Tibial nerve (tissue), 4 donors: ENCODE measurements at places on chromosomes 12 and 14.
A peak's percentile ranks its signal among the peaks of the same experiment; 100 is the strongest.

DNA sequence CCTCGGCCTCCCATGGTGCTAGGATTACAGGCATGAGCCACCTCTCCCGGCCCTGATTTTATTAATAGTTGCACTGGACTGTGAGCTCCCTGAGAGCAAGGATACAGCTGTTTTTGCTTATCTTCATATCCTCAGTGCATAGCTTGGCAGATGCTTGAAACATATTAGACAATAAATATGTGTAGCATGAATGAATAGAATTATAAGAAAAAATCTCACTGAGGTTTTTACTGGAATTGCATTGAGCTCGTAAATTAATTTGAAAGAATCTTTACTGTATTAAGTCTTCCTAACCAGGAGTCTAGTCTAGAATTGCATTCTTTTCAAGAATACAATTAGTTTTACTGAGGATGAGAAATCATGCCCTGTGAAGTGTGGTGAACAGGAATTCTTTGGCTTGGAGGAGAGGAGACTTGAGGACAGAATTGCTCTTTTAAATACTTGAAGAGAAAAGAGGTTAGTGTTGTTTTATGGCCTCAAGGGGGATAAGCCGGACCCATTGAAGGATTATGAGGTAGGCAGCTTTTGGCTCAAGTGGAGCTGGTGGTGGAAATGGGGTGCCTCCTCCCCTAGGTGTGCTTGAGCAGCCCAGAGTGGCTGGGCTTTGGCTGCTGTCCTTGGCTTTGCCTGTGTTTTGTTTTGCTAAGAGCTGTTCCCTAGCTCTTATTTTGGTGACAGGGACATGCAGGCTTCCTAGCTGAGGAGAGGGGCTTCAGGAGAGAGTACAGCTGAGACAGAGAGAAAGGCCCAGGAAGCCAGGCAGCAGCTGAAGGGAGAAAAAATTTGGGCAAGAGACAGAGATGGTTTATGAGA lies 34.0 kb downstream of the PLEKHD1 start:
- no peak for DNase-seq

DNA sequence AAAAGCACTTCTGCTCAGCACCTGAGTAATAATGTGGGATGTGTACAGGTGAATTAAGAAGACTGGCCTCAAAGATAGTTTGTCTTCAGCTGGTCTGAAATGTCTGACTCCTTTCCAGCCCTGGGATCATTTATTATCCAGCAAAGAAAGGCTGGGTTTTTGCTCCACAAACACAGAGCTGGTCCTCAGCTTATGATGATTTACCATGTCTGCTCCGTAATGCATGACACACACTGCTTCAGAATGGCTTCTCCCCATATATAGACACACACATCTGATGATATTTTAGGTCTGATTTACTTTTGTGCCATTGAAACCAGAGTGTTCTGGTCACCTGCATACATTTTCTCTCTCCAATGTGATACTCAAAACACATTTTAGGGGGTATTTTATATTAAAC lies 225.0 kb downstream of the SLC25A21 start:
- no peak for DNase-seq

- no peak for DNase-seq
Observed at GRCh38 chr14:50312734-50313054, 570 bp downstream of the DMAC2L start.

- DNase-seq, result peak; percentile 24
Observed at GRCh38 chr14:76352639-76353281, 23.2 kb upstream of the ESRRB start.

- DNase-seq, result no peak
Observed at GRCh38 chr12:117707861-117708260, 260.9 kb downstream of the KSR2 start.

GRCh38 chr12:75526655-75527511 lies 15.5 kb upstream of the KRR1 start:
- no peak for DNase-seq

DNA sequence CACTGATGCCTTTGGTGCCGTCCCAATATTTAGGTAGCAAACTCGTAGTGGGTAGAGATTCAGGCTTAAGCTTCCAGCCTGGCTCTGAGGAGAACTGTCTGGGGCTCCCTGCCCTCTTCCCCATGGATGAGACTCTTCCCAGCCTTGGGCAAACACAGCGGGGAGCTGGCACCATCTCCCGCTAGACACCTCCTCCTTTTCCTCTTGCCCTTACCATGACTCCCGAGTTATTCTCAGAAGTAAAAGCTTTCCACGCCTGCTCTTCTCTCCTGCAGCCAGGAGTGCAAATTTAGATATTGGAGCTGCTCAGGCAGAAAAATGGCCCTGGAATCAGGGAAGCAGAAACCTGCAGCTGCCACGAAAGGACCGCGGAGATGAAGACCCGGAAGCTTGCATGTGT lies 45.6 kb upstream of the RBM19 start:
- no peak for DNase-seq

- no peak for DNase-seq
Observed at GRCh38 chr12:58811346-58811745, 109.0 kb downstream of the LRIG3 start.

- DNase-seq, result no peak
Observed at GRCh38 chr12:40181490-40181889, 43.3 kb upstream of the LRRK2 start.

DNA sequence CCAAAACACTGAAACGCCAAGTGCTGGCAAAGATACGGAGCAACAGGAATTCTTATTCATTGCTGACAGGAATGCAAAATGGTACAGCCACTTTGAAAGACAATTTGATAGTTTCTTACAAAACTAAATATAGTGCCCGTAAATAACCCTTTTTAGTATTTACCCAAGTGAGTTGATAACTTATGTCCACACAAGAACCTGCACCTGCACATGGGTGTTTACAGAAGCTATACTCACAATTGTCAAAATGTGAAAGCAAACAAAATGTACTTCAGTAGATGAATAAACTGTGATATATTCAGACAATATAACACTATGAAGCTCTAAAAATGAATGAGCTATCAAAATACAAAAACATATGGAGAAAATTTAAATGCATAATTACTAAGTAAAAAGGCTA lies 86.6 kb downstream of the ATXN7L3B start:
- DNase-seq, result no peak
